ENCODE measurements at places on chromosomes 5 and 9. TPM values are rescaled to one million over a fixed set of nuclear protein-coding genes. Genes with fewer than 3 reads are reported as not detected.

LHX3 gene
- not detected for total RNA-seq

SLC36A3 gene
- total RNA-seq, result not detected

NFIB gene
- total RNA-seq, result 25.3 TPM

MCIDAS gene
- total RNA-seq, result 1.6 TPM

ABL1 gene
- total RNA-seq, result 22.8 TPM

NR4A3 gene
- total RNA-seq, result 0.98 TPM

PCDHGB6 gene
- 1.8 TPM for total RNA-seq

CER1 gene
- total RNA-seq, result not detected

FGD3 gene
- 6.3 TPM for total RNA-seq

SELENOP gene
- total RNA-seq, result 3.3 TPM

ADAMTS6 gene
- total RNA-seq, result 1.5 TPM

FBXL17 gene
- 8.8 TPM for total RNA-seq

PCDHGC3 gene
- total RNA-seq, result 0.35 TPM

C9 gene
- total RNA-seq, result not detected

GFRA3 gene
- total RNA-seq, result not detected

NSD1 gene
- total RNA-seq, result 48.9 TPM

FGF1 gene
- 9.7 TPM for total RNA-seq

ACTBL2 gene
- 0.12 TPM for total RNA-seq

ZNG1C gene
- total RNA-seq, result 128 TPM

LHX2 gene
- 1.1 TPM for total RNA-seq

TTC23L gene
- 0.84 TPM for total RNA-seq

CDKN2A gene
- 293 TPM for total RNA-seq

LMX1B gene
- 1.2 TPM for total RNA-seq

GRM6 gene
- not detected for total RNA-seq

C9orf50 gene
- total RNA-seq, result not detected

PRSS3 gene
- 225 TPM for total RNA-seq

CENPK gene
- total RNA-seq, result 8.6 TPM

DRD1 gene
- total RNA-seq, result not detected

PTGS1 gene
- 0.44 TPM for total RNA-seq

GLRA1 gene
- not detected for total RNA-seq

PHF2 gene
- total RNA-seq, result 12.0 TPM

FOXI1 gene
- total RNA-seq, result not detected

BTNL9 gene
- 15.4 TPM for total RNA-seq

SNCAIP gene
- not detected for total RNA-seq

EPB41L4A gene
- total RNA-seq, result not detected

NRARP gene
- total RNA-seq, result 35.5 TPM

SPATA31A1 gene
- not detected for total RNA-seq

RAD17 gene
- 13.5 TPM for total RNA-seq

PKD2L2 gene
- not detected for total RNA-seq

GABRB2 gene
- total RNA-seq, result not detected

TICAM2 gene
- total RNA-seq, result 5.0 TPM

All from PC-3 (cell line).